ENCODE measurements at places on chromosomes 16 and 17.

DNA sequence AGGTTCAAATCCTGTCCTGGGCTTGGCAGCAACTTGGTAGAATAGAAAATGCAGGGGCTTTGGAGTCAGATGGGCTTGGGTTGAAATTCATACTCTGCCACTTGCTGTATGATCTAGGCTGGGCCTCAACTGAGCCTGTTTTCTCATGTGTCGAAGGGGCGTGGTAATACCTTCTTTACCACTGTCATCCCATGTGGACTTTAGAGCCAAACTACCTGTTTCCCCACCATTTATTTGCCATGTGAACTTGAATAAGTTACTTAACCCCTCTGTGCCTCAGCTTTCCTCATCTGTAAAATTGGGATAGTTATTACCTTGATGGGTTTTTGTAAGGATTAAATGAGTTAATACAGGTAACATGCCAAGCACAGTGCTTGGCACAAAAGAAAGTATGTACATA lies 106.0 kb downstream of the COPRS start:
- DNase-seq: no peak

DNA sequence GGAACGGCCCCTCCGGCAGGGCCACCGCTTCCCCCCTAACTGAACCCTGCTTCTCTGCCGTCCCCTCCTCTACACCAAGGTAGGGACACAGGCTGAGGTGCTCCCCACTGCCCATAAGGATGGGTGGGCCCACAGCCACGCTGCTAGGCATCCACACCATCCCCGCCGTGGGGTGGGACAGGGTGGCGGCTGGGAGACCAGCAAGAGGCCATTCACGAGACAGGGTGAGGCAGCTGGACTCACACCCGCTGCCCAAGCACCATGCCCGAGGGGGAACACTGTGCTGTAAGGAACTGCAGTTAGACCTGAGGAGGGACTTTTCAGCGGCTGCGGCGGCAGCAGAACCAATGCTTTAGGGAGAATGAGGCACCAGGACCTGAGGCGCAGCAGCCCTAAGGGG lies 47.5 kb upstream of the RRN3 start:
- no peak for DNase-seq

GRCh38 chr17:6305613-6306360 lies 129.1 kb downstream of the AIPL1 start:
- DNase-seq: no peak

DNA sequence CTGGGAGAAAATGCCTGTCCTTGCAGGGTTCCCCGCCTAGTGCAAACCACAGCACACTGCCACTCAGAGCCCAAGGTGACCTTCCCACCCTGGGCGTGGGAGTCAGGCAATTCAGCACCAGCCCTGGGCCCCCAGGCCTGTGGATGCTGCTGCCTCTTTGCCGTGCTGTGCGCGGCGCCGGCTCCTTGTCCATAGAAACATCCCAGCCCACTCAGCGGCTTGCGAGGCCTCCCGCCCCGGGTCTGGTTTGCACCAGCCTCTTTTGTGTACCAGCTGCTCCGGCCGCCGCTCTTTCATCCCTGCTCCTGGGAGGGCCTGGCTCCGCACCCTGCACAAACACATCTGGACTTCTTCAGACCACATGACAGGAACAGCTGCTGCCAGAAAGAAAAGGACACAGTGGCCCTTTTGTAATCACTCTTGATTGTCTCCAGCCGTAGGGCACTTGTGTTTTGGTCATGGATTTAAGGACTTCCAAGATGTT lies 75.4 kb upstream of the SDK2 start:
- DNase-seq: no peak

GRCh38 chr17:67027031-67027628 lies 17.2 kb upstream of the CACNG1 start:
- no peak for DNase-seq

- no peak for DNase-seq
These were observed 100.1 kb upstream of the GRIN2A start for GRCh38 chr16:10282367-10282766.

- DNase-seq: no peak
These were observed 123.1 kb upstream of the MAF start for GRCh38 chr16:79723583-79724168.

GRCh38 chr17:78972507-78973105 lies 7.1 kb downstream of the LGALS3BP start:
- no peak for DNase-seq

Measured in dermis blood vessel endothelial cell (primary cell).